ENCODE measurements at places on chromosomes 12 and 14. TPM values are rescaled to one million over a fixed set of nuclear protein-coding genes. Genes with fewer than 3 reads are reported as not detected.
A peak's percentile ranks its signal among the peaks of the same experiment; 100 is the strongest.

DNA sequence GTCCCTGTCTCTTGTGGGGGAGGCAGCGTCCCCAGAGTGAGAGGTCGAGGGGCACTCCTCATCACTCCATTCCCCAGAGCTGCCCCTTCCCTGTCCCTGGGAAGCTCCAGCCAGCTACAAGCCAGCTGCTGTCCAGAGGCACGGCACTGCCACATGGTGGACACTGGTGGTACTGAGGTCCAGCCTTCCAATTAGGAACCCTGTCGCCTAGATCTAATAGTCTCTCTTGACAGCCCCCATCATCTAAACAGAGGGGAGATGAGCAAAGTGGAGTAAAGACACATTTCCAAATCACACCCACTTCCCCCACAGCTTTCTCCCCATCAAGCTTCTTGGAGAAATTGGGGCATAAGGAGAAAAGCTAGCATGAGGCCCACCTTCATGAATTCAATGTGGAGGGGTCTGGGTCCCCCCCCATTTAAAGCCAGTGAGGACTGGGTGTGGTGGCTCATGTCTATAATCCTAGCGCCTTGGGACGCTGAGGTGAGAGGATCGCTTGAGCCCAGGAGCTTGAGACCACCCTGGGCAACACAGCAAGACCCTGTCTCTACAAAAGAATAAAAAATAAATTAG, 2.1 kb upstream of the INHBE start:
- peak; percentile 65 for DNase-seq

- DNase-seq = no peak
Observed at GRCh38 chr14:41609704-41610183, 3.1 kb downstream of the LRFN5 start.

The SVOP gene
- not detected for total RNA-seq

- peak; percentile 61 for DNase-seq
Observed at GRCh38 chr14:51014625-51015024, 70.3 kb upstream of the PYGL start.

DNA sequence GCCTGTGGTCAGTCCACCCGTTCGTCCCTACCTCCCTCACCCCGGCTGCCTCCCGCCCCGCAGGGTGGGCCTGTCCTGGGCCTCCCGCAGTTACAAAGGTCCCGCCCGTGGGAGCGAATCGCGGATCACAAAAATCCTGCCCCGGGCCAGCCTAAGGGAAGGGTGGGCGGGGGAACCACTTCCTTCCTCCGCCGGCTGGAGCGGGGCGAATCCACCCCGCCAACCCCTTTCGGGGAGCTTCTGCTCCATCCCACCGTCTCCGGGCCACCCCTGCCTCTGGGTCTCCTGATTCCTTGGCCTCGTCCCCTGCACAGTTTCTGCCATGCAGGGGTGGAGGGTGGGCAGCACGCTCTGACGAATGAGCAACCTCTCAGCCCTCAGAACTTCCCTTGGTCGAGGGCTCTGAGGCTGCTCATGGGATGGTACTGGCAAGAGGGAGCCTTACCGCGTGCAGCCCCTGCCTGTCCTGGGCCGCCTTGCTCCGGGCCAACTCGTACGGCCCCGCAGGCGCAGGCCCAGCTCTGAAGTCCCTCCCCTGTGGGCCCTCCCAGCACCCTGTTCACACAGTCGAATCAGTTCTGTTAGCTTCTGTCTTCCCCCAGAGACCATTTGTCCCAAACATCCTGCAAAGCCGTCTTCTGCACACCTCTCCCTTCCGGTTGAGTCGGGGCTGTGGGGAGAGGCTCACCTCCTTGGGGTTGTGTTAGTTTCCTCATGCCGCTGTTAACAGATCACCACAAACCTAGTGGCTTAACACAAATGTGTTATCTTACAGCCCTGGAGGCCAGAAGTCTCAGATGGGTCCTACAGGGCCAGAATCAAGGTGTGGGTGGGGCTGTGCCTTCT, 589 bp upstream of the HVCN1 start:
- peak; percentile 10 for DNase-seq

- peak; percentile 38 for DNase-seq
Observed at GRCh38 chr12:56518570-56518969, 3.0 kb upstream of the RBMS2 start.

The FAM90A1 gene
- total RNA-seq = not detected

The KLRF2 gene
- total RNA-seq = not detected

- DNase-seq = no peak
Observed at GRCh38 chr14:76498976-76499375, 123.0 kb downstream of the ESRRB start.

The OR4E2 gene
- total RNA-seq = not detected

GRCh38 chr12:130603396-130603965, 112.6 kb downstream of the RIMBP2 start:
- no peak for DNase-seq

- no peak for DNase-seq
Observed at GRCh38 chr12:49909826-49910225, 6.1 kb upstream of the FAIM2 start.

The FAM181A gene
- total RNA-seq = not detected

DNA sequence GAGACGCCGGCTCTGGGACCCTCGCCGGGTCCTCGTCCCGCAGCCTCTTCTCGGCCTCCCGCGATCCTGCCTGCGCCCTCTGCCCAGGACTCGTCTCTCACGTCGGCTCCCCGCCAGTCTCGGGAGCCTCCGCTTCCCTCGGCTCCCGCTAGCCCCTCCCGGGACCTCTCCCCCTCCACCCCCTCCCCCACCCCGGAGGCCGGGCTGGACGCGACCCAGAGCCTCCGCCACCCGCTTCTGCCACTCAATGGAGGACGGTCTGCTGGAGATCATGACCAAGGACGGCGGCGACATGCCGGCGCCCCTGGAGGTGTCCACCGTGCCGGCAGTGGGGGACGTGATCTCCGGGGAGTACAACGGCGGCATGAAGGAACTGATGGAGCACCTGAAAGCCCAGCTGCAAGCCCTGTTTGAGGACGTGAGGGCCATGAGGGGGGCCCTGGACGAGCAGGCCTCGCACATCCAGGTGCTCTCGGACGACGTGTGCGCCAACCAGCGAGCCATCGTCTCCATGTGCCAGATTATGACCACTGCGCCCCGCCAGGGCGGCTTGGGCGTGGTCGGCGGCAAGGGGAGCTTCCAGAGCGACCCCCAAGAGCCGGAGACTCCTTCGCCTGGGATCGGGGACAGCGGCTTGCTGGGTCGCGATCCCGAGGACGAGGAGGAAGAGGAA, 568 bp downstream of the CCDC184 start:
- no peak for DNase-seq

DNA sequence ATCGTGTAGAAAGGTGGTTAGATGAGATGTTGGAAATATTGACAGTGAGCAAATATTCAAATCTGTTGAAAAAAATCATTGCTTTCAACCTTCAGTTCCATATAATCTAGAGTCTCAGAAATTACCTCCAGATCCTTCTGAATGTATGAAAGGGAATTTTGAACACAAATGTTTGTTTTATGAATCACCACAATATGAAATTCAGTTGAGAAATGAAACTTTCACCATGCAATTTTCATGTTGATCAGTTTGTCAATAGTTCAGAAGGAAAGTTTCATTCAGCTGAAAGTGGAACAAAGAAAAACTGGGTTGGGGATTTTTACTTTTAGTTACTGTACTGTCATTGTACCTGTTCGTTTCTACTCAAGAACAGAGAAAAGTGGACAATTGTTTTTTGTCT, 953.6 kb downstream of the SLC6A15 start:
- DNase-seq = no peak

- DNase-seq = no peak
Observed at GRCh38 chr14:84686550-84686949, 843.4 kb upstream of the FLRT2 start.

The MYRFL gene
- total RNA-seq = not detected

GRCh38 chr12:89702503-89702902, 6.1 kb downstream of the ATP2B1 start:
- DNase-seq = no peak
